ENCODE measurements at places on chromosomes 11 and 22. TPM values are rescaled to one million over a fixed set of nuclear protein-coding genes. Genes with fewer than 3 reads are reported as not detected.

GRCh38 chr22:44642096-44642644 is 59.8 kb upstream of the PRR5 start:
- no peak for DNase-seq

DNA sequence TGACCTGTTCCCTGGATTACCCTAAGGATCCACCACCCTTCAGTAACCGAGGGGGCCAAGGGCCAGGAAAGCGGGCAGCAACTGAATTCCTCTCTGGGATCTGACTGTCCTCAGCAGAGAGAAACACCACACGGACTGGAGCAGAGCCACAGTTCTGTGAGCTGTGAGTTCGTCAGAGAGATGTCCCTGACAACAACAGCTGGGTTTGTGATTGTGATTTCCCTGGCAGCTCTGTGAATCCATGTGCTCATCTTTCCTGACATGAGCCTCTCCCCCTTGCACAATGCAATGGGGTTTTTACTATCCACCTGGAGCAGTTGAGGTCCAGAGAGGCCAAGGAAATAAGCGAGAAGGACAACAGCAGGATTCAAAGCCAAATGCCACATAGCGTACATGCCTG is 69.4 kb upstream of the AMPD3 start:
- DNase-seq: no peak

SLC22A8 gene
- total RNA-seq: not detected

GRCh38 chr11:78870655-78871054 is 296.0 kb upstream of the NARS2 start:
- DNase-seq: no peak

DNA sequence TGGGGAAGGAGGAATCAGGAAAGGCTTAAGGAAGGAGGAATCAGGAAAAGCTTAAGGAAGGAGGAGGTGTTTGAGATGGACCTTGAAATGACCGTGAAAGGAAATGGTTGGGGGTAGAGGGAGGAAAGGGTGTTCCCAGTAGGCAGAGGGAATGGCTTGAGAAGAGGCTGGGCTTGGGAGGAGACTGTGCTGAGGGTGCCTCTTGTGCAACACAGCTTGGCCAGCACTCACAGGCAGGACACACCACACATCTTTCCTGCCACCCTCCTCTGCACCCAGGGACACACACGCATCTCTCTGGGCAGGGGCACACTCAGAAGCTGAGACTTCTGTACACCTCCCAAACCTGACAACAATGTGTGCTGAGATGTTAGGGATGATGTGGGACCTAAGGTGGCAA is 151.4 kb downstream of the FBXO7 start:
- DNase-seq: no peak

OR51D1 gene
- not detected for total RNA-seq

GRCh38 chr11:33333816-33334215 is 76.6 kb downstream of the HIPK3 start:
- no peak for DNase-seq

DNA sequence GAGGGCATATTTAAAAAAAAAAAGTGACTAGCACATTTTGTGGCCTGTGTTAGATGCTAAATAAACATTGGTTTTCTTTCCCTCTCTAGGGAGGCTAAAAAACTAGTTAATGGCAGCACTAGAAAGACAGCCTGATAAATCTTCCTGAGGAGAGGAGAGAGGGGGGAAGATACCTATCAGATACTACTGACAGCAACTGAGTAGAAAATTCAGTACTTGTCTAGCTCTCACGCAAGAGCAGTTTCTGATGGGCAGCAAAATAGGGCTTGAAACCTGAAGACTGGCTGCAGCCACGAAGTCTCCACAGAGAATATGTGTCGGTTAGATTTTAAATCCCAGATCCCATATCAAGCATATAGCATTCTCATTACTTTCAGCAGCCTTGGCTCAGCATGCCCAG is 388.2 kb downstream of the KCNA4 start:
- no peak for DNase-seq

DNA sequence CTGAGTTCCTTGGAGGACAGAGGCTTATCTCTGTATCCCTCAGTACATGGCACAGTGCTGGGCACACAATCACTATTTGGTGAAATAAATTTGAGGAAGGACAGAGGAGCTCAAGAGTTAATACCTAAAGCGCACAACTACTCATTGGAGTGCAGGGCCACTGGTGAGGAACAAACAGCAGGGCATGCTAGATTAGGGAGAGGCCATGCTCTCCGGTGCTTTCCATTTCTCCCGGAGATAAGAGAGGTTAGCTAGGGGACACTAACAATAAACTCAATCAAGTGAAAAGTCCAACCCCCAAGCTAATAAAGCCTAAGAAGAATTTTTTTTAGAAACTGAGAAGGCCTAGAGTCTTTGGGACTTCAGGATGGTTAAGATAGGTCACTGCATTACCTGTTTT is 29.1 kb downstream of the NFRKB start:
- DNase-seq: no peak

DNA sequence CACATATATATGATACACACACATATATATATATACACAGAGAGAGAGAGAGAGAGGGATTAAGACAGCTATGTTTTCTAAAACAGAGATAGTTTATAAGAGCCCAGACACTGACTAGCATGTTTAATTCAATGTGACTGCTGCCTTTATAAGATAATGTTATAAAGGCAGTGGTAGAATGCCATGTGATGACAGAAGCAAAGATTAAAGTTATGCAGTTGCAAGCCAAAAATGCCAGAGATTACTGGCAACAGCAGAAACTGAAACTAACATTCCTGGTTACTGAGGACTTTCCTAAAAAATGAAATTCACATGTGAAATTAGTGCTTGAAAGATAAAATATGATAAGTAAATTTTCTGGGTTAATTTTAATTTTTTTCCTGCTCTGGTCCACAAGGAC is 1888.9 kb downstream of the LRRC4C start:
- no peak for DNase-seq

DNA sequence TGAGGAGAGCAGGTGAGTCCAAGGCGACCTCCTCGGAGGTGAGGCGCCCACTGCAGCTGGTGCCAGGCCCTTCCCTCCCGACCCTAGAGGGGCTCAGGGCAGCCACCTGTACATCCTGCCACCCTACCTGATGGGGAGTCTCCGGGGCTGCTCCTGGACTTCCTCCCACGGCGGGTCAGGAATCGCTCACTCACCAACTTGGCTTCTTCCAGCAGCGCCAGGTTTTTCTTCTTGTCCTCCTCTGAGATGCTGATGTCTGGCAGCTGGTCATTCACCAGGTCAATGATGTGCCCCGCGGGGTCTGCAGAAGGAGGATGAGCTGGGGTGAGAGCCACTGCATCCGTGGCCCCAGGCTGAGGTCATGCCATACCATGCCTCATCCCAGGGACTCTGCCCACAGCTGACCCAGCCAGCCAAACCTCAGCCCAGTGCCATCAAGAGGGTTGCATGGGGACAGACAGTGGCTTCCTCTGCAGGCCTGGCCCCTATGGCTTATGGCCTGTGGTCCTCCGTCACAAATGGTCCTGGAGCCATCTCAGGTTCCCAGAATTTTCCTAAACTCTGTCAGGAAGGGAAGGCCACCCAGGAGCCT is 61.0 kb upstream of the LYVE1 start:
- no peak for DNase-seq

DNA sequence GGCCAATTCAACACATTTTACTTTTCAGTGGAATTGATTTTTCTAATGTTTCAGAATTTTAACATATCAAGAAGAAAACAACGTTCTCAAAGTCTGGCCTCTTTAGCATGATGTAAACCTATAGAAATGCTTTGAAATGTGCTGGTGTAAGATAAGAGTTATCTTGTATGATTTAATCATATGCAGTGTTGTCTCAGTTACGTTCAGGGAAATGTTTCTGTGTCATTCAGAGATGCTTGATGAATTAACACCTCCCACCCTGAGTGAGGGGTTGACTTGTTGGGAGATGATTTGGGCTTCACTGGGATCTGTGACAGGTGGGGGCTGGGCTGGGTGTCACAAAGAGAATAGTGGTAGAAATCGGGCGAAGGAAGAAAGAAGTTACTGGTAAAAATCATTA is 15.7 kb upstream of the MYO18B start:
- DNase-seq: no peak

GRCh38 chr11:73645121-73645969 is 1.0 kb upstream of the PLEKHB1 start:
- DNase-seq: no peak

GRCh38 chr11:2571598-2572281 is 126.9 kb downstream of the KCNQ1 start:
- no peak for DNase-seq

DNA sequence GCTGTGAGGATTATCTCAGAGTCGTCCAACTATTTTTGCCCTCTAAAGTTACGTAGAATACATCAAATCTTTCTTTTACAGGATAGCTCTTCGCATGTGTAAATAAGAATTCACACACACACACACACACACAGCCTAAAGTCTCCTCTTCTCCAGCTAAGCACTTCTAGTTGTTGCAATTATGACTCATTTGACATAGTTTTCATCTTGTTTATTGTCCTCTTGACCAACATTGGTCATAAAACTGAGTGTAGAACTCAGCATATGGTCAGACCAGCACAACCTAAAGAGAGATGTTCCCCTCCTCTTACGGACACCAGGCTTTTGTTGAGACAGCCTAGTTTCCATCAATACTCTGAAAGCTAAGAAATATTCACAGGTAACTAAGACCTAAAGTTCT is 234.2 kb downstream of the BLID start:
- no peak for DNase-seq

GRCh38 chr22:25570486-25570885 is 6.0 kb downstream of the GRK3 start:
- DNase-seq: no peak

CD3D gene
- not detected for total RNA-seq
